ENCODE measurements at places on chromosomes 2 and 18.

- DNase-seq, result no peak
Measured at GRCh38 chr2:98559581-98559980, 48.7 kb downstream of the COA5 start.

DNA sequence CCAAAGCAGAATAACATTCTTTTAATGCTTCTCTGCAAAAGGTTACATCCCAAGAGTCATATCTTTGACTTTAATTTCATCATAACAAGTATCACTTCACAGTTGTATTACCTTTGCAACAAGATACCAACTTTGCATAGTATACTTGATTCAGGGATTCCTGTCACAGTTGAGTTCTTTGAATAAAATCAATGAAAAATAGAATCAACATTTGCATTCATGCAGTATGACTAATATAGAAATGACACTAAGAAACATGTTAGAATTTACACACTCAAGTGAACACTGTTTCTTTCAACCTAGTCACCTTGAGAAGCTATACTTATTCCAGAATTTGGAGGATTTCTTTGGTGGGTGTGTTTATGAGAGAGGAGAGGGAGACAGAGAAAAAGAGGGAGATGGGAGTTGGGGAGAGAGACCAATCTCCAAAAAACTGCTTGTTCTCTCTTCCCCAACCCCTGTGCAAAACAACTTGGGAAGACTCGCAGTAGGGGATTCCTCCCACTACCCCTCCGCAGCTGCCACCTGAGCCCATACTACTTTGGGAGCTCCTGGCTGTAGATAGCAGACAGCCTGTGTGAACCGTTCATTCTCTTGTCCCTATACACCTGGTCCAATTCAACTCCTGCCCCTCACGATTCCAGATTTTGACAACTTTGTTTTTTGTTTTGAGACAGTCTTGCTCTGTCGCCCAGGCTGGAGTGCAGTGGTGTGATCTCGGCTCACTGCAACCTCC, 57.7 kb downstream of the PELI1 start:
- no peak for DNase-seq

DNA sequence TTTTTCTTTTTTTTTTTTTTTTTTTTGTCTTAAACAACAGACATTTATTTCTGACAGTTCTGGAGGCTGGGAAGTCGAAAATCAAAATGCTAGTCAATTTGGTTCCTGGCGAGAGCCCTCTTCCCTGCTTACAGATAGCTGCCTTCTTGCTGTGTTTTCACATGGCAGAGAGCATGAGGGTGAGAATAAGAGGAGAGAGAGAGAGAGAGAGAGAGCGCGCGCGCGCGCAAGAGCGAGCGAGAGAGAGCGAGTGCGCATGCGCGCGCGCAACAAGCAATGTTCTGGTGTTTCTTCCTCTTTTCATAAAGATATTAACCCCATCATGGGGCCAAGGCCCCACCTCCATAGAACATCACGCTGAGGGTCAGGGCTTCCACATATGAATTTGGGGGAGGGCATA, 20.9 kb downstream of the MTCL1 start:
- DNase-seq, result no peak

DNA sequence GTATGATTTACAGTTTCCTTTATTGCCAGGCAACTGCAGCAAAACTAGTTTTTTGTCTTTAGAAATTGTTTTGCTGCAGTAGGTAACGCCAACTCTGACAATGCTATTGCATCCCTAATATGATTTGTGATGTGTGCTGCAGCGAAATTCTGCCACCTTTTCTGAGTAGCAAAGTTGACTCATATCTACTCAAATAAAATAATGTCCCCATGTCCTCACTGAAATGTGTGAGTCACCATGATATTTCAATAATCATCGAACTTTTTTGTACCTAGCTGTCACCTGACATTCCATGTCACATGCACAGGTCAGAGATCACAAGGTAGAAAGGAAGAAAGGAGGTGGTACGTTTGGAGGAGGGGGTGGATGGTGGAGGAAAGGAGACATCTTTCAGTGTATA, 205.0 kb downstream of the RAD51AP2 start:
- DNase-seq, result no peak

DNA sequence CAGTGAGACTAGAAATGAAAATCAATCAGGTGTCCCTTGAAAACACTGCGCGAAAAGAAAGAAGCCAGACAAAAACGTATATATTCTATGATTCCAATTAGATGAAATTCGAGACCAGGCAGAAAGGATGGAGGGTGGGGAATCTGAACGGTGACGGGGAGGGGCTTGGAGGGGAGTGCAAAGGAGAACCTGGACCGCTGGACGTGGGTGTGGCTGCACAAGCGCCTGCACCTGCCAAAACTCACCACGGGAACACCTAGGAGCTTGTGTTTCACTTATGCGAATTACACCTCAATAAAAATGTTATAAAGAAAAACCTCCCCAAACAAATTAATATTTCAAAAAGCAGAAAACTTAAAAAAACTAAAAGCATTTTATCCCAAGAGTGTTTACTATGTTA, 21.9 kb downstream of the THAP4 start:
- DNase-seq, result no peak

GRCh38 chr2:26848336-26849055, 564 bp downstream of the DPYSL5 start:
- no peak for DNase-seq

DNA sequence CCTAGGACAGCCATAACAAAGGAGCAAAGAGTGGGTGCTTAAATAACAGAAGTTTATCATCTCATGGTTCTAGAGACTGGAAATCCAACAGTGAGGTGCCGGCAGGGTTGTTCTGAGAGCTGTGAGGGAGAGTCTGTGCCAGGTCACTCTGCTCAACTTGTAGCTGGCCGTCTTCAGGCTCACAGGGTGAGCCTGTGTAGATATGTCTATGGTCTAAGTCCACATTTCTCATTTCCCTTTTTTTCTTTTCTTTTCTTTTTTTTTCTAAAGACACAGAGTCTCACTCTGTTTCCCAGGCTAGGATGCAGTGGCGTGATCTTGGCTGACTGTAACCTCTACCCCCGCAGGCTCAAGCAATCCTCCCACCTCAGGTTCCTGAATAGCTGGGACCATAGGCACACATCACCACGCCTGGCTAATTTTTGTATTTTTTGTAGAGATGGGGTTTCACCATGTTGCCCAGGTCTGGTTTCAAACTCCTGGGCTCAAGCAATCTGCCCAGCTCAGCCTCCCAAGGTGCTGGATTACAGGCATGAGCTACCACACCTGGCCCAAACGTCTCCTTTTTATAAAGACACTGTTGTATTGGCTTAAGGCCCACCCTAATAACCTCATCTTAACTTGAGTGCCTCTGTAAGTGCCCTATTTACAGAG, 142.2 kb downstream of the SP3 start:
- DNase-seq, result no peak

DNA sequence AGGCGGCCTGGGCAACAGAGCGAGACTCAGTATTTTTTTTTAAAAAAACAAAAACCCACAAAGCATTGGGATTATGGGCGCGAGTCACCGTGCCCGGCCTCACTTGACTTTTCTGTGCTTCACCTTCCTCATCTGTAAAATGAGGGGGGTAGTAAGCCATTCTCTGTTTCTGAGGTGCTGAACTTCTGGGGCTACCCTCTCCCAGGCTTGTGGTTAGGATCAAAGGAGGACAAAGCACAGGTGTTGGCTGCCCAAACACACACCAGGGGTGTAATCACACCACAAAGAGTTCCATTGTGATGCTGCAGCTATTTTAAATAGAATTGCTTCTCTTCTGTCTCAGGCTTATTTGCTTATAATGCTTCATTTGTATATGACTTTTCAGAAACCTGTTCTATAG, 35.8 kb upstream of the INHBB start:
- DNase-seq, result no peak

All from SJCRH30 (cell line).